Mesothelial cell of epicardium (in vitro differentiated cells): ENCODE measurements at places on chromosomes 3 and 15.

GRCh38 chr3:50486219-50486888 lies 17.1 kb downstream of the CACNA2D2 start:
- H3K4me3 ChIP-seq: no peak overlapping the region
- no peak for DNase-seq
- no peak overlapping the region for H3K27ac ChIP-seq
- H3K36me3 ChIP-seq: no peaks in the 10 kb centered on the region
- no peaks in the 10 kb centered on the region for H3K27me3 ChIP-seq

DNA sequence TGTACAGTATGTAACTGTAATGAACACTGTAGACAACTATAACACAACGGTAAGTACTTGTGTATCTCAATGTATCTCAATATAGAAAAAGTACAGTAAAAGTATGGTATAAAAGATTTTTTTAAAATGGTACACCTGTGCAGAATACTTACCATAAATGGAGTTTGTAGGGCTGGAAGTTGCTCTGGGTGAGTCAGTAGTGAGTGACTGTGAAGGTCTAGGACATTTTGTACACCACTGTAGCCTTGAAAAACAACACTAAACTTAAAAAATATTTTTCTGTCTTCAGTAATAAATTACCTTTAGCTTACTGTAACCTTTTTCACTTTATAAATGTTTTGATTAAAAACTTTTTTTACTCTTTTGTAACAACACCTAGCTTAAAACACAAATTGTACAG lies 142.9 kb downstream of the ATG7 start:
- peaks cover 25% of the 10 kb centered on the region for H3K36me3 ChIP-seq
- no peaks in the 10 kb centered on the region for H3K27me3 ChIP-seq
- no peak for DNase-seq
- peaks cover 8% of the 10 kb centered on the region for H3K4me1 ChIP-seq
- no peak overlapping the region for H3K4me3 ChIP-seq
- no peak overlapping the region for H3K27ac ChIP-seq

DNA sequence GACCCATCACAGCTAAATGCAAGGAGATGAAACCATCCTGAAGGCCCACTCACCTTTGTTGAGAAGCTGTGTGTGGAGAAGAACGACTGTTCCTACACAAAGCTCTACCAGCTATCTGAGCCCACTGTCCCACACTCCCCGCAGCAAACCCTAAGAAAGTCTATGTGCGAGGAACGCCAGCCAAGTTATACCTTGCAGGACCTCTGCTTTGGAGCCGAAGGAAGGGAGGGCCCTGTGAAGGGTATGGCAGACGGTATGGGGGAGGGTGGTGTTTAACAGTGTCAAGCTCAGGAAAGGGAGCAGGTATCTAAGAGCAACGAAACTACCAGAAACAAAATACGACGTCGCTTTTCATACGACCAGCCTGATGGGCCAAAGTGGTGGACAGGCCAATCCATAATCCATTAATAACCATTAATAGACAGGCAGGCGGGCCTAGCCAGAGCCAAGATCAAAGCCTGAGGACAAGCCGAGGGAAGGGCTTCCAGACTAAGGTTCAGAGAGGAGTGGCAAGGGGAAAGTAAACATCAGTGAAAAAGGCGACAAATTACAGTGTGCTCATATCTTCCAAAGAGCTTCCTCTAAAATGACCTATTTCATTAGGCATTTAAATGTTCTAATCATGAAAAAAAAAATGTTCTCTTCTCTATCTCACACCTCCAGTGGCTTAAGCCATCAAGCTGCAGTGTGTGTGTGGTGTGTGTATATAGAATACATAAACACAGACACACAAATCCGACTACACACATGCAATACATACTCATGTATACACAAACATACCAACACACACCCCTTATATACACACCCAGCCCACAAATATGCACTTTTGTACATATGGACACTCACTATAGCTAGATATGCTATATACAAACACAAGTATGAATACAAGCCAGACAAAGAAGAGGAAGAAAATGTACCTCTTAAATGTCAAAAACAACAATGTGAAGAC lies 43.9 kb downstream of the PTPN23 start:
- no peak overlapping the region for H3K4me3 ChIP-seq
- no peak for DNase-seq
- H3K27me3 ChIP-seq: no peaks in the 10 kb centered on the region
- peaks cover 5% of the 10 kb centered on the region for H3K4me1 ChIP-seq

- no peak for DNase-seq
- H3K27me3 ChIP-seq: no peaks in the 10 kb centered on the region
- no peak overlapping the region for H3K27ac ChIP-seq
- no peak overlapping the region for H3K4me3 ChIP-seq
Measured at GRCh38 chr3:155555479-155556060, 189.3 kb downstream of the PLCH1 start.

DNA sequence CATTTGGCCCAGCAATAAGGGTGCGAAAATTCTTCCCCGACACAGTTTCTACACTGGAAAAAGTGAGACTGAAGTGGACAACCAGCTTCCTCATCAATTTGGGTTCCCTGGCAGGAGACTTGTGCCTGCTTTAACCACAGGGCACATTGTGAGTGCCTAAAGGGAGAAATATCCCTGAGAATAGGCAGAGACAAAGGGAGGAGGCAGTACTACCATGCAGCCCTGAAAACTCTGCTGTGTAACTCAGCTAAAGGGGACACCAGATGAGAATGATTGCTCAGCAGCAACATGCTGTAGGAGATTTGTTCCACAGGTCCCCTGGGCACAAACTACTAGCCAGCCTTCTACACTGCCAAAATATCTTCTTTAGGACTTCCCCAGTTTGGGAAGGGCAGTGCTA lies 15.6 kb upstream of the KPNA4 start:
- DNase-seq: no peak
- no peaks in the 10 kb centered on the region for H3K4me1 ChIP-seq
- H3K27ac ChIP-seq: no peak overlapping the region
- peaks cover 1% of the 10 kb centered on the region for H3K27me3 ChIP-seq
- H3K36me3 ChIP-seq: no peaks in the 10 kb centered on the region

DNA sequence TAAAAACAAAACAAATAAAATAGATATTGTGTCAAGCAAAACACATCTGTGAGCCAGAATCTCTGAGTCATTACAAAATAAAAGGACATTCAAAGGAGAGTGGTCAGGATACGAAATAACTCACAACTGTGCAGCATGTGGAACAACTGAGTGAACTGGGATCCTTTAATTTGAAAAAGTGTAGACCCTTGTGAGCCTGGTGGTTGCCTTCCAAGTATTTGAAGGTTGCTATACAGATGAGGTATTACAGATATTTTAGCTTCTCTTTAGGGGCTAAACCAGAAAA lies 26.7 kb downstream of the KCNMB2 start:
- DNase-seq: no peak
- no peak overlapping the region for H3K27ac ChIP-seq
- H3K4me1 ChIP-seq: peaks cover 19% of the 10 kb centered on the region
- H3K4me3 ChIP-seq: no peak overlapping the region
- H3K36me3 ChIP-seq: no peaks in the 10 kb centered on the region

DNA sequence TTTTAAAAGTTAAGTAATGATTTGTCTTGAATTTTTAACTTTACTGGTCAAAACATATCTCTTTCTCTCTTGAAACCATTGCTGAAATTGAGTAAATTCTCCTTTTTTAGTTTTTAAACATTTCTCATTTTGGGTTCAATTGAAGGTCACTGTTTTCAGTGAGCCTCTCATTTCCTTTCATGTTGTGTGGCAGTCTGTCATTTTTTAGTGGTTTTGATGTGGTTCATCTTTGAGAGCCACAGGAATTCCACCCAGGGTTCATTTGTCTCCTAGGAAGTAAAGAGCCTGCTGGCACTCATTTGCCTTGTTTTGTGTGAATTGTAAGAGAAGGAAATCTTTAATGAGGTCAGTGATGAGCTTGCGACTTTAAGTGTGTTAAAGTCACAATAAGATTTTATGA lies 10.4 kb downstream of the CLDN11 start:
- H3K27me3 ChIP-seq: no peaks in the 10 kb centered on the region
- H3K4me3 ChIP-seq: peak overlapping the region; percentile 22
- H3K27ac ChIP-seq: peak overlapping the region; percentile 97
- peaks cover 33% of the 10 kb centered on the region for H3K36me3 ChIP-seq
- DNase-seq: no peak

DNA sequence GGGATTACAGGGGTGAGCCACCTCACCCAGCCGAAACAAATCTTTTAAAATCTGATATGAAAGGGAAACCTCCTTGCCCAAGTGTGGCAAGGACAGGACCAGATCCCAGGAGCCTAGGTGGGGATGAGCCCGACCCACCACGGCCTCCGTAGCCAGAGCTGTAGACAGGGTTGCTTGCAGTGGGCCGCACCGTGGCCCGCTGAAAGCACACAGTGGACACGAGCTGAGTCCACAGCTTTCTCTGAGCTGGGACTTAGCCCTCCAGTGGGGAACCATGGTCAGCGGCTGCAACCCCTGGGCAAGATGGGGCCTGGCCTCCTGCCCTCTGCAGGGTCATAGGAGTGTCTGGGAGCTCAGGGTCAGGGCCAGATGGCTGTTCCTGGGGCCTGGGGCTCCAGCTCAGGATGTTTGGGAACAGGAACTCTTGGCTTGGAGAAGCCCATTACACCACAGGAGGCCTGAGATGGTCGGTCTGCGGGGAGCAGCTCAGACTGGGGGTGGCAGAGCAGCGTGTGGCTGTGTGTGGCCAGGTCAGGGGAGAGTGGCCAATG lies 24.7 kb downstream of the GP9 start:
- no peaks in the 10 kb centered on the region for H3K4me1 ChIP-seq
- peaks cover 1% of the 10 kb centered on the region for H3K27me3 ChIP-seq
- DNase-seq: no peak
- H3K36me3 ChIP-seq: no peaks in the 10 kb centered on the region
- no peak overlapping the region for H3K27ac ChIP-seq

DNA sequence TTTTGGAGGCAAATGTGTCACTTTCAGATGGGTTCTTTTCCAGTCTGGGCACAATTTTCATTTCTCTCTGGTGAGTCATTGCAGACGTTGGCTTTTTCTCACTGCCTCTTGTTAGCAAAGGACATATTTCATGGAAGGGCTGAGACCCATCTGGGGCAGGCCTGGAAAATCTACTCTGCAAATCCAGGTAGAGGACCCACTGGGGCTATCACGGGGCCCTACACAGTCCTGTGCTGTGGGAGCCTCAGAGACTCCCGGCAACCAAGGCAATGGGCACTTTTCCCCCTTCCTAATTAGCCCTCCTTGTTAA lies 58.0 kb downstream of the HRH1 start:
- H3K4me3 ChIP-seq: no peak overlapping the region
- H3K27me3 ChIP-seq: peaks cover 2% of the 10 kb centered on the region
- DNase-seq: no peak
- H3K4me1 ChIP-seq: peaks cover 6% of the 10 kb centered on the region
- no peaks in the 10 kb centered on the region for H3K36me3 ChIP-seq

DNA sequence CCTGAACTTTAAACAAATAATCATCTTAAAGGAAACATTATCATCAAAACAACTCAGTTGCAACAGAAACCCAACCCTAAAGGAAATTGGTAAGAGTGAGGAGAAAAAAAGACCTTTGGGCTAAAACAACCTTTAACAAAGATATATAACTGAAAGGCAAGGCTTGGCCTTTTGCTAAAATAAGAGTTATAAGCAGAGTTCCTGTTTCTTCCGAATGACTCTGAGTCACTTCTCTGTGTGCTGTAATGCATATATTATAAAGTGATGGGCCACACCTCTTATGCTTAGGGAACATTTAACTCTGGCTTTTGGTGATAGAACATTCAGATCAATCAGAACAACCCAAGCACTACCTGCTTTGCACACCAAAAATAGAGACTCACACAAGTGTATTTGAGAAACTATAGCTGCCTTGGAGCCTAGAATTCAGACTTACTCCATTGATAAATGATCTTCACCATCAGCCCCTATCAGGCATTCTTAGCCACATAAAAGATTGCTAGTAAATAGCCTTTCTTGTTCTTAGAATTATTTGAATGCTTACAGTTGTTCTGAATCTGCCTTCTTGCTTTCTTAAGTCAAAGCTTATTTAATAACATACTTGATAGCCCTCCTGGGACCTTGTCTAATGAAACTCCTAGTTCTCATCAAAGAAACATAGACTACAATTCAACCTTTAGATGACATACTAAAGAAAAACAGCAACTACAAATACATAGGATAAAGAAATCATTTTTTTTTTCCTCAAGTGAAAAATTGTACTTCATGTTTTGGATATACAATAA lies 294.2 kb upstream of the SEMA6D start:
- H3K27ac ChIP-seq: no peak overlapping the region
- H3K36me3 ChIP-seq: no peaks in the 10 kb centered on the region
- H3K4me3 ChIP-seq: no peak overlapping the region
- H3K27me3 ChIP-seq: no peaks in the 10 kb centered on the region
- no peak for DNase-seq

GRCh38 chr15:90062023-90062442 lies 40.2 kb downstream of the IDH2 start:
- peaks cover 33% of the 10 kb centered on the region for H3K4me1 ChIP-seq
- H3K4me3 ChIP-seq: peak overlapping the region; percentile 26
- no peak for DNase-seq
- H3K36me3 ChIP-seq: peaks cover 4% of the 10 kb centered on the region
- H3K27me3 ChIP-seq: no peaks in the 10 kb centered on the region

- DNase-seq: no peak
- H3K36me3 ChIP-seq: no peaks in the 10 kb centered on the region
- no peaks in the 10 kb centered on the region for H3K4me1 ChIP-seq
- H3K27me3 ChIP-seq: no peaks in the 10 kb centered on the region
- no peak overlapping the region for H3K27ac ChIP-seq
Measured at GRCh38 chr3:155491696-155492095, 198.2 kb upstream of the STRIT1 start.

- no peak overlapping the region for H3K4me3 ChIP-seq
- no peaks in the 10 kb centered on the region for H3K27me3 ChIP-seq
- no peak for DNase-seq
- peaks cover 13% of the 10 kb centered on the region for H3K4me1 ChIP-seq
Measured at GRCh38 chr3:81395739-81396513, 365.5 kb downstream of the GBE1 start.

DNA sequence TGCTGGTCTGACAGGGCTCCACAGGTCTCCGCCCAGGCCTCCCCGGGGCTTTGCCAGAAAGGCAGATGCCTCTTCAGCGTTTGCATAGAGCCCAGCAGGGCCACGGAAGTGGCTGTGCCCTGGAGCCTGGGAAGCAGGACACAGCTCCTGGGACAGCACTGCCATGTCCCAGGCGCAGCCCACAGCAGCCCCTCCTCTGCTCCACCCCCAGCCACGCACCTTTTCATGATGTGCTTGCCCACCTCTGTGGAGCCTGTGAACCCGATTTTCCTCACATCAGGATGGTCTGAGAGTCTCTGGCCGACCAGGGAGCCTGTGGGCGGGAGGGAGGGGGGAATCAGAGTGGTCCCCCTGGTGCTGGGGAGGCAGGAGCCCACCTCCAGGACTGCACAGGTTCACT lies 33.9 kb upstream of the SLC41A3 start:
- DNase-seq: no peak
- H3K4me1 ChIP-seq: peaks cover 4% of the 10 kb centered on the region
- H3K27me3 ChIP-seq: peaks cover 10% of the 10 kb centered on the region
- no peak overlapping the region for H3K4me3 ChIP-seq

GRCh38 chr15:48507416-48508065 lies 138.0 kb downstream of the FBN1 start:
- no peaks in the 10 kb centered on the region for H3K4me1 ChIP-seq
- no peak for DNase-seq
- no peak overlapping the region for H3K27ac ChIP-seq
- no peak overlapping the region for H3K4me3 ChIP-seq
- no peaks in the 10 kb centered on the region for H3K27me3 ChIP-seq
- peaks cover 17% of the 10 kb centered on the region for H3K36me3 ChIP-seq
